GM04504 (cell line): ENCODE measurements at places on chromosomes 5 and 9.

DNA sequence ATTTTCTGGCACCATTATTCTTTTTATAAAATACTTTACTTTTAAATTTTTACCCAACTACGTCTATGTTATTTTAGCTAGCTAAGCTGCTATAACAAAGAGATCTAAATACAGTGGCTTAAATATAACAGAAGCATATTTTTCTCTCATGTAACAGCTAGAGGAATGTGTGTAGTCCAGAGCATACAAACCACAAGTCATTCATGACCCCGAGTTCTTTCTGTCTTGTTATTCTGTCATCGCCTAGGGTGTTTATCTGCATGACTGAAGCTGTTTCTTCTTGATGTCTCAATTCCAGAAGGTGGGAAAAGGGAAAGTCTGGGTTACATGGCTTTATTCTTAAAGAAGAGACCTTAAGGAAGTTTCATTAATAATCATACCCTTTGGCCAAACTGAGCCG is 136.9 kb upstream of the RFX3 start:
- DNase-seq: no peak

DNA sequence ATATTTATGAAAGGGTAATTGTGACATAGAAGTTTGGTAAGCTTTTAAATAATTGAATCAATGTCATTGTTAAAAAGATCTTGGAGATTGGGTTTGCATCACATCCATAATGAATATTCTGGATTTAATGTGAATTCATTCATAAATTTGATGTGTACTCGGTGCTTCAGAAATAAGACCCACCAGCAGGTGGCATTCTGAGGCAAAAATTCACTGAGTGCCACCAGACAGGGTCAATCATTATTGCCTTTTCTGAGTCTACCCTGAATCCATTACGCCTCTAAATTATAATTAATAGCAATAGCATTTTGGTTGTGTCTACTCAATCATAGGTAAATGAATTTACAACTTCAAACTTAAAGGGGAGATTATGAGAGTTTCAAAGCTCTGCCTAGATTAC is 1.0 kb downstream of the TRPC7 start:
- DNase-seq: no peak

DNA sequence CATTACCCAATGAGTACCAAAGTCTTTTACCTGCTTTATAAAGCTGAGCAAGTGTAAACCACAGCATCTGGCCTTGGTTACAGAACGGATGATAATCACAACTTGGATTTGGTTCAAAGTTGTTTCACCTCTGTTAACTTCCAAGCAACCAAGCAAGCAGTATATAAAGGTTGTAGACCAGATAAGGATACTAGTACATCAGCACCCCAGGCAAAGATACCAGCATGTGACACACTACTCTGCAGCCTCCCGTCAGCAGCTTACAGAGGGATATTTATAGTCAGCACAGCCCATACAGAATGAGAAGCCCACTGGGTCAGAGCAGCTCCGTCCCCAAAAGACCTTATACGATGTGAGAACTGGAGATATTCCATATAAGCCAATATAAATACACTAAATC is 193.3 kb downstream of the SMARCA2 start:
- DNase-seq: no peak

- no peak for DNase-seq
Observed at GRCh38 chr5:78411586-78411985, 51.2 kb downstream of the SCAMP1 start.

DNA sequence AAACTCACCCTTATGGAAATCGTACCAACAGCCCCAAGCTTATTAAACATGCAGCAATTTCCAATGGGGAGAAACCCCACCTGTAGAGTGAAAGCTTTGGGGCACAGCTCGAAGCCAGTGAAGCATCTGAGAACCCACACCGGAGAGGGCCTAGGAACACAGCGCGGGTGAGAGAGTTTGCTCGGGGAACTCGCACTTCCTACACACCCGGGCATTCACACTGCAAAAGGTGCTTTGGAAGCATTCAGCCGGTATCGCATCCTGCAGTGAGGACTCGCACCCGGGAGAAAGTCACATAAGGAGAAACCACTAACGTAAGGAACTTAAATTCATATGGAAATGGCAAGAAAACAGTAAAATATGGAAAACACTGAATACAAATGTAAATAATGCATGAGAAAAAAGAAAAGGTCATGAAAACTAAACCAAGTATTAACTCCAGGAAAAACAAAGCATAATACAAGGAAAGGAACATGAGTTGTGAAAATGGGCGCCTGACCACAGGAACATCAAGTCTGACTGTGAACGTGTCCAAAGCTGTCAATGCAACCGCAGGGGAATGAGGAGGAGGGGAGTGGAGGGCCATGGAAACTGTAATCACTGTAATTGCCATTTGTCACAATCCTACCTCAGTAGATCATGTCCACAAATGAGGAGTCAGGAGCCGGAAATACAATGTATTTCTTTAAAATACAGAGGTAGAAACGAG is 28.7 kb downstream of the CAMSAP1 start:
- DNase-seq: no peak
